ENCODE measurements at places on chromosomes 16 and 17.

DNA sequence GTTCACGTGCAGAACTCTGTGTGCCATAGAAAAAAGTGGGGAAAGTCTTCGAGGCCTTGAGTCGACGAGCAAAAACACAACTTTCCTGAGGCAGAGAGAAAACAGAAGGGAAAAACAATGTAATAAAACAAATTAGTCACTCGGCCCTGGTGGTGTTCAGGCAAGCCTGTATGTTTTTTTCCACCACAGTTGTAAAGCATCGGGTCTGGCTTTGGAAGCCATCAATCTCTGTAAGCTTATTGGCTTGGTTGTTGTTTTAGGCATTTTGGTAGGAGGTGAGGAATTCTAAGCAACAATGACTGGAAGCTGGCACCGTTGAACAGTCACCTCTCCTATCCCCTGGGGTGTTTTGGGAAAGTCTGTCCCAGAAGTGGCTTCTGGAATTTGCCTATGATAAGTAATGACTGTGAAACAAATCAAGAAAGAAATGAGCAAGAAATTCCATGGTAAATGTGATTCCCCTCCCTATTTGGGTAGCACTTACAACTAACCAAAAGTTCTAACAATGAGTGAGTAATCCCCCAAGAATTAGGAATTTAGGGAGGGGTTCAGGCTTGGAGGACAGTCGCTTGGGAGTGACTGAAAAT, 2.8 kb downstream of the CDH13 start:
- no peak for DNase-seq

DNA sequence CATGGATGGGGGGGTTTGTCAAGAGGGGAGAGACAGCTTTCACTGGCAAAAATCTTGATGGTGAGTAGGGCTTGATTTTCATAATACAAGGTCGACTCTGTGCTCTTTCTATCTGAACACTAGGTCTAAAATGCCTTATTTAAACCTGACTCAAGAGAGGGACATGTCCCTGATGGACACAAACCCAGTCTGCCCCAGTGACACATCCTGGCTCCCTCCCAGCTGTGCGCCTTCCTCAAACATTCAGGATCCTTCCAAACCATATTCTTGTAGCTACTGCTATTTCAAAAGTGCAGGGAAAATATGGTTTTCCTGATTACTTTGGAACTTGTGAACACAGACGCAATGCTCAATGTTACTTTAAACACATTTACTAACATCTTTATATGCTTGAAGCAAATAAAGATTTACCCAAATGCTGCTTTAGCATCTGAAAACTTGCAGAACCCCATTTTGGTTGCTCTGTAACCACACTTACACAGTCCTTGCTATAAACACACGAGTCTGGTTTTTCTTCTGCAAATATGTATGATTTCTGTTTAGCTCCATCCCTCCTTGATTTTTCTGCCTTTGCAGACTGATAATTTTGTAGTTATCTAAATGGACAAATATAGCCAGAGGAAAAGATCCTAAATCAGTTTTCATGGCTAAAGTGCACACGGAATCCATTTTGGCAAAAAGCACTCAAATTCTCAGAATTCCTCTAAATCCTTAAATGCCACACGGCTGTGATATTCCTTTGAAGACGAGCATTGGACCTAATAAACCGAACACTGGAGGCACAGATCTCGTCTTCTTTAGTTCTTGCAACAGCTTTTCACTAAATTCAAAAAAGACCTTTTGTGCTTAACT, 499.9 kb upstream of the ZFHX3 start:
- no peak for DNase-seq

GRCh38 chr17:32722733-32723132, 154.2 kb downstream of the MYO1D start:
- DNase-seq, result no peak

DNA sequence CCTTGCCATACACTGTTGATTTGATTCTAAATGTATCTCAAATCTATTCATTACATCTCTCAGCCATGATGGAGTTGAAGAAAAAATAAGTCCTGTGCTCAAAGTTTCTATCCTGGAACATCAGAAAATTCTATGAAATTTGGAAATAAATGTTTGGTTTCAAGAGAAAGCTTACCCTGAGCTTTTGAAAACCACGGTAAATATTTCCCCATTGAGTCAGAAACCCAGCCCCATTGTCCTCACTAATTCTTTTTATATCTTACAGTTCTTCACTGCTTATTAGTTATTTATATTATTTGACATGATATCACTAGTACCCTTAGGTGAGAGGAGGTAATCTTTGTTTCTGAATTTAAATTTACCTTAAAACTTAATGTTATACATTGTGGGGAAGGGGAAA, 128.5 kb downstream of the MRTFB start:
- DNase-seq, result no peak

DNA sequence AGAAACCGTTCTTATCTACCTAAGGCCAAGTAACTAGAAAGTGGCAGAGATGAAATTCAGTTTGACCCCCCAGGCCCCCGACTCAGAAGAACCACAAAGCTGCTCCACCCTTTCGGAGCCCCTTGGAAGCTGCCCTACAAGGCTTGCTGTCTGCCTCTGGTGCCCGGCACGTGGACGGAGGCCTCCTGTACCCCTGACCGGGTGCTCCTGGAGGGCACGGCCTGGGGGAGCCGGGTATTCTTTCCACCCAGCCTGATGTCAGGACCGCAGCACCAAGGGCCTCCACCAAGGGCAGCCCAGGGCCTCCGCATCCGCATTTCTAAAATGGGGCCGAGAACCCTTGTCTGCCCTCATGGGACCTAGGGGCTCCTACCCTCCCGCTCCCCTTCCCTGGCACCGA, 15.5 kb upstream of the CRK start:
- no peak for DNase-seq

- no peak for DNase-seq
Measured at GRCh38 chr17:77959126-77959925, 823 bp downstream of the TNRC6C start.

DNA sequence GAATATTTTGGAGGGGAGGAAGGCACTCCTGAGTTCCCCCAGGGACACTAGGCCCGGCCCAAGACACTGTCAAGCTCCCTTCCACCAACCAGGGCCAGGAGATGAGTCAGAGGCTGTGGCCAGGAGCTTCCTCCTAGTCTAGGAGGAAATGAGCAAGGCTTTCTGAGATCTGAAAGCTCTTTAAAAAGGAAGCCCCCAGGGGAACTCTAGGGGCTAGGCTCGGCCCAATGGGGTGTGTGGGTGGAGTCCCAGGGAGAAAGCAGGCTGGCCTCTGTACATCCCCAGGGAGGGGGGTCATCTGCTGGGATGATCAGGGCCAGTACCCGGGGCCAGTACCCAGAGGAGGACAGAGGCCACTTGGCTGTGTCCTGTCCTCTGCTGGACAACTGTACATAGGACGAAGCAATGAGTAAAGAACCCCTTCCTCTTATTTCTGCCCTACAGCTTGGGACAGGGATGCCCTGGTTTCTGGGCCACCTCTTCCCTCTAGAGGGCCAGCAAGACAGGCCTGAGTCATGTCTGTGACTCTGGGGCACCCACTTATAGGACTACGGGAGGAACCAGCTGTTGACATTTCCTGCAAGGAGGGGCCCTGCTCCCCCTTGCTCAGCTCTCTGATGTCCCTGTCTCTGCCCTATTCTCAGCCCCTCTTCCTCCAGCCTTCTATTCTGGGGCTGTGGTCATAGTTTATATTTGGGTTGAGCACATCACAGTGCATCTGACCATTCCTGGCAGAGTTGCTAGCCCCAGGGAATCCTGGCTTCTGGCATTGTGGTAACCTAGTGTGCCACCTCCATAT, 2.7 kb downstream of the FHOD1 start:
- no peak for DNase-seq

DNA sequence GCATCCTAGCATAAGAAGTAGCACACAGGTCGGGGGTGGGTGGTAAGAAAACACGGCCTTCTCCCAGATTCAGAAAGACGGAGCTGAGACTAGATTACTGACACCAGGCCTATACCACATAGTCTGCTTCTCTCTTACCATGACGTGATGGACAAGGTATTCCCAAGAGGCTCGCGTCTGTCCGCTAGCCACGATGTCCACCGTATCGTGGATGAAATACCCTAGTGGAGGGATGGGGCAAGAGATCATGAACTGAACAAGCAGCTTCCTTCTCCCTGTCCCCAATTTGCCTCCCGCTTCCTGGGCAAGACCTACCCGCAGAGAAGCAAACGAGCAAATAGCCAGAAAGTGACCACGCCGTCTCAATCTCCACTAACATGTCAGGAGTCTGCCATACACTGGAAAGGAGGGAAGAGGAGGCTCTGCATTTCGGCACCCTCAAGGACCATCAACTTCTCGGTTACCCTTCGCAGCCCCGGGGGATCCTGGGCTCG, 820 bp downstream of the TLCD1 start:
- DNase-seq, result no peak

GRCh38 chr17:29158488-29159275, 21.5 kb downstream of the MYO18A start:
- peak; percentile 71 for DNase-seq

GRCh38 chr16:88700636-88701482, 5.3 kb downstream of the RNF166 start:
- DNase-seq, result peak; percentile 79

DNA sequence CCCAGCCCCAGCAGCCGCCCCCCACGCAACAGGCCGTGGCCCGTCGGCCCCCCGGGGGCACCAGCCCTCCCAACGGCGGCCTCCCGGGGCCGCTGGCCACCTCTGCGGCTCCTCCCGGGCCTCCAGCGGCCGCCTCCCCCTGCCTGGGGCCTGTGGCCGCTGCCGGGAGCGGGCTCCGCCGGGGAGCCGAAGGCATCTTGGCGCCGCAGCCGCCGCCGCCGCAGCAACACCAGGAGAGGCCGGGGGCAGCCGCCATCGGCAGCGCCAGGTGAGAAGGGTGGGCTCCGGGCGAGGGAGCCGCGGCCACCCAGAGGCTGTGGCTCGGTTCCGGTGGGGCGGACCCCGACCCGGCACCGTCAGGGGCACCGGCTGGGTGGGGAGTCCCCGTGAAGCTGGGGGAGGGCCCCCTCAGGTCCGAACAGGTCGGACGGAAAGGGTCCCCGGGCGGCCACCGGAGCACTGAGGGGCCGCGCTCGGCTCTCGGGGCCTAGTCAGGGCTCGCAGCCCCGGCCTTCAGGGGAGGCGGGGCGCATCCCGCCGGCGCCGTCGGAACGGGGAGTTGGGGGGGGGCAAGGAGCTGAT, 583 bp downstream of the ATXN2L start:
- no peak for DNase-seq

GRCh38 chr16:10226141-10226986, 44.1 kb upstream of the GRIN2A start:
- no peak for DNase-seq

- no peak for DNase-seq
Measured at GRCh38 chr16:55323637-55324271, at the start of gene IRX6. TSS of gene IRX6 (plus strand) at chr16:55324203. CDS start at chr16:55325092, 889 bp downstream.

DNA sequence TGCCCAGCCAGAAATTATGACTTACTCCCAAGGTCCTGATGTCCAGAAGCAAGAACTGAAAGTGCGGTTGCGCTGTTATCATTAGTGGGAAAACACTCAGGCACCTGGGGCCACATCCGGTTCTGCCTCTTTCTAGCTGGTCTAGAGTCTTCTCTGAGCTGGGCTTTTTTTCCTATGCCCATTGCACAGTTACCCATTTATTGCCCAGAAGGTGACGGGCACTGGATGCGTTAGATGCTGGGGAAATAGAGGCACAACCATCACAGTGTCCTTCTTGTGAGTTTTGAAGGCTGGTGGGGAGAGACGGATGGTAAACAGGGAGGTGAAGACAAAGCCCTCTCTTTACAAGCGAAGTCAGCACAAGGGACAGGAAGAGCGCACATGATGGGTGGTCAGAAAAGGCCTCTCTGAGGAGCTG, 37.7 kb downstream of the PLCG2 start:
- DNase-seq, result no peak

DNA sequence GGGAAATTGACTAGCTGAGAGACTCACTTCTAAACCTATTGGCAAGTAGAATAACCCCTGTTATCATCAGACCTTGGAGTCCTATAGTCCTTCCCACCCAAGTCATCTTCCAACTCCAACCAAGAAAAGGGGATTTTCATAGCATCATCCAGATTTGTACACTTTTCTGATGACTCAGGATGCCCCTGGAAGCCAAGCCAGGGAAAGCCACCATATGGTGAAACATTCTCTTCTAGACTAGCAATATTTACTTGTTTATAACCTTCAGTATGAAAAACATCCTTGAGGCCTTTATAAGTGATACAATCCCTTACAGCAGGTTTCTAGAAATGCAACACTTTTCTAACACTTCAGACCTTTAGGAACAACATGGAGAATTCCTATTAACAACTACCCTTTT, 618.8 kb upstream of the CDH11 start:
- DNase-seq, result no peak

DNA sequence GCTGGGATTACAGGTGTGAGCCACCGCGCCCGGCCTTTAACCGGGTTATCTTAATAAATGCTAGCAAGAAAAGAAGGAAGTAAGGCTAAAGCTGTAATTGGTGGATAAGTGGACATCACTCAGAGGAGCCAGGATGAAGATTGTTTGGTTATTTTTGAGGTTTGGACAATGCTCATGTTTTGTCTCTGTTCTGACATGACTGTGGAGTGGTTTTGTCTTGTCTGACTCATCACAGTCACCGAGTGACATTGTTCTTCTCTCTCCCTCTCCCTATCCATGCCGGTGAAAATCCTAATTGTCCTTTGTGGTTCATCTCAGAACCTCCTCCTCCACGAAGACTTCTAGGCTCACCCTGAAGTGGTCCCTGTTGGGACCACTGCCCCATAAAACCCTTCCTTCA, 23.5 kb upstream of the GRIN2A start:
- DNase-seq, result no peak

- no peak for DNase-seq
Measured at GRCh38 chr16:55059146-55059545, 128.5 kb downstream of the IRX5 start.

- DNase-seq, result peak; percentile 85
Measured at GRCh38 chr17:58328195-58329034, at the start of gene TSPOAP1. TSS of gene TSPOAP1 (minus strand) at chr17:58328795. CDS start at chr17:58327920, 875 bp downstream.

GRCh38 chr16:88716201-88716600, 9.9 kb downstream of the CTU2 start:
- DNase-seq, result no peak

- DNase-seq, result no peak
Measured at GRCh38 chr17:34011599-34011998, 243.5 kb upstream of the CCL2 start.

GRCh38 chr16:265711-266110, 10.0 kb downstream of the RGS11 start:
- DNase-seq, result no peak

DNA sequence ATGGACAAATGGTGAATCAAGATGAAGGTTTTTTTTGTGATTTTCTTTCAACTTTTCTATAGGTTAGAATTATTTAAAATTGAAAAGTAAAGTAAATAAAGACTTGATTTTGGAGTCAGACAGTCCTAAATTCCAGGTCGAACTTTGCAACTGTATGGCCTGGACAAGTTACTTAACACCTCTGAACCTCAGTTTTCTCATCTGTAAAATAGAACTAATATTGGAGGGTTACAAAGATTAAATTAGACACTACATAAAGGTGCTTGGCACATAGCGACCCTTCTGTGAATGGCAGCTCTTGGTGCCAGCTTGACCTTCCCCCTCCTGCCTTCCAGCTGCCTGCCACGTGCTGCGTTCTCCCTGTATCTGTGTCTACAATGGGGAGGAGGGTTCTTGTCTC, 3.0 kb downstream of the RSAD1 start:
- no peak for DNase-seq

GRCh38 chr16:86700046-86700945, 121.9 kb downstream of the FOXL1 start:
- no peak for DNase-seq

GRCh38 chr16:24044467-24044866, 208.7 kb downstream of the PRKCB start:
- DNase-seq, result no peak

- DNase-seq, result no peak
Measured at GRCh38 chr16:87764600-87765472, 950 bp downstream of the KLHDC4 start.
